Activated T-helper 1 cell treated with anti-CD3 and anti-CD28 coated beads, Interleukin-12 subunit alpha, Interleukin-12 subunit beta, Interleukin-2, Interleukin-4 antibody, amounts not matched to agents 30 ng/mL and 10 ng/mL and 1 ng/mL, durations not matched to agents 14 hours and 24 hours and 36 hours (primary cell): ENCODE measurements at places on chromosomes 11 and 22. TPM values are rescaled to one million over a fixed set of nuclear protein-coding genes. Genes with fewer than 3 reads are reported as not detected.

GRCh38 chr22:22815397-22816170, 72.0 kb upstream of the IGLL5 start:
- H3K36me3 ChIP-seq = no peaks in the 10 kb centered on the region
- no peak for DNase-seq
- H3K27me3 ChIP-seq = peaks cover 1% of the 10 kb centered on the region

DNA sequence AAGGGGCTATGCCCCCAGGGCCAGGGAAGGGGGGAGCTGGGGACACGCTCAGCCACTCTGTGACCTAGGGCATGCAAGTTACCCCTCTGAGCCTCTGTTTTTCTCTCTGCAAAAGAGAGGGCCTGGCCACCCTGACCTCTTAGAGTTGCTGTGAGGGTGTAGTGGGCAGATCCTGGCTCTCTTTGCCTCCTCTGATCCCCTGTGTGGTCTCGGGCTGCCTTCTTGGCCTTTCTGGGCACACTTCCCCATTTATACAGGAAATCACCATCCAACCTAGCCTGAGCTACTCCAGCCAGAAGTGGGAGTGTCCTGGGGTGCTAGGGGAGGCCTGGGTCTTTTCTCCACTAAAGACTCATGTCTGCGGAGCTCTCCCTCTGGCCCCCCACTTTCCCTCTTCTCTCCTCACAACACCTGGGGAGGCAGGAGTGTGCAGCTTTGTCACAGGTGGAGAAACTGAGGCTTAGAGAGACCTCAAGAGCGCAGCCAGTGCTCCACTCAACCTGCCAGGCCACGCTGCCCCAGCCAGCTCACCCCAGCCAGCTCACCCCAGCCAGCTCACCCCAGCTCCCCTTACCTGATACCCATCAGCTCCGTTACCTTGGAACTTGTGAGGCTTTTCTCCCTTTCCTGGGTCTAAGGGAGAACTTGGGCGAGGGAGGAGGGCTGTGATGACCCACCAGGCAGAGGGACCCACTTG, 1.4 kb downstream of the AIFM3 start:
- H3K27ac ChIP-seq = no peak overlapping the region
- no peak overlapping the region for H3K4me3 ChIP-seq
- no peak for DNase-seq
- H3K4me1 ChIP-seq = peaks cover 5% of the 10 kb centered on the region
- H3K36me3 ChIP-seq = no peaks in the 10 kb centered on the region

DNA sequence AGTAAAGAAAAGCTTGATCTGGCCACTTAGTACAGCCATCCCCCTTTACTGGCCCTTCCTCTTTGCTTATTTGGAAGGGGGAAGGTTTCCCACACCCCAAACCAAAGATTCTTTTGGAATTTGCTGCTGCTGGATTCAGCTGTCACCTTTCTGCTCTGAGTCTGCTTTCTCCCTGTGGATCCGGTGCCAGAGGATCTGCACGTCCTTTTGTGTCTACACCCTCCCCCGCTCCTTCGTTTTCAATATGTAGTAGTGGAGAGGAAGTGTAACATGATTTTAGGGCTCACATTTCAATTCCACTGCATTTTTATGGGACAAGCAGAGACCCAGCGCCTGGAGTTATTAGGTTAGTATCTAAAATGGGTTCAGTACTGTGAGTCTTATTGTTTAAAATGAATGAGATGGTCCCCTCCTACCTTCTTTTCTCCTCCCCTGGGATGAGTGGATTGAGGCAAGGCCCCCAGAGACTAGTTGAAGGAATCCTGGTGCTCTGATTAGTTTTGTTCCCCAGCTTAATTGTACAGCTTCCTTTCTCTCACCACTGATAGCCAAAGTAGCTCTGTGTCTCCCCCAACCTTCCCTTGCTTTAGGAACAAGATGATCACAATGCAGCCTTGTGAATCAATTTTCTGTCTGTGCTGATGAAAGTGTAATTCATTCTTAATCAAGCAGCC, 30.5 kb upstream of the CABP7 start:
- no peak for DNase-seq
- no peaks in the 10 kb centered on the region for H3K27me3 ChIP-seq
- H3K4me3 ChIP-seq = no peak overlapping the region
- no peak overlapping the region for H3K27ac ChIP-seq

The ATG2A gene
- total RNA-seq = 24.6 and 24.9 TPM in 2 replicates
